Mammary epithelial cell (primary cell): ENCODE measurements at places on chromosomes 11 and 22. TPM values are rescaled to one million over a fixed set of nuclear protein-coding genes. Genes with fewer than 3 reads are reported as not detected.

- DNase-seq: no peak
These were observed 21.5 kb downstream of the MYH9 start for GRCh38 chr22:36366291-36366708.

- peak; percentile 64 for DNase-seq
These were observed 293.7 kb downstream of the DDX10 start for GRCh38 chr11:108958368-108959104.

GRCh38 chr11:62152245-62153086, 28.7 kb downstream of the INCENP start:
- no peak for DNase-seq

GRCh38 chr11:78438298-78438975, 20.8 kb upstream of the GAB2 start:
- no peak for DNase-seq

DNA sequence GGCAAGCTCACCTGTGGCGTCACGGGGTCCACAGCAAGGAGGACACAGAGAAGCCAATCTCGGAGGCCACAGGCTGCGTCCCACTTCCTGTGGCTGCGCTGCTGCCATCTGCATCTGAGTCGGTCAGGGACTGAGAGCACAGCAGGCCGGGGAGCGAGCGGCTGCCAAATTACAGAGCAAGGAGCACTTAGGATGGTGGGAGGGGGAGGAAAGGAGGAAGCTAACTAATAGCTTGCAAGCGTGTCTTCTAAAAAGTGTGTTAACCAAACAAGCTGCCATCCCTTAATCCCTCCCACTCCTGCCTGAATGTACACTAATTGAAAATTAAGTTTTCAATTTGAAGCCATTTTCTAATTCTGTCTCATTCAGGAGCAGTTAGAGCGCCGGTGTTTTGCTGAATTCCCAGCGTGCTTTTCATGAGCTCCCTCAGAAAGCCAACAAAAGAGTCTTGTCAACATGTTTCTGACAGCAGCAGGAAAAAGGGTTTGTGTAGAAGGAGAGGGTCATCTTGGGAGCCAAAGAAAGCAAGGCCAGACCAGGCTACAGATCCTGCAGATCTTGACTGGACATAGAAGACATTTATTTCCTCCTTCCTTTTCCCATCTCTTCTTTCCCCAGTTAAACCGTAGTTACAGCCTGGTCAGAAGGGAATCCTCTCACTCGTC, 42.4 kb upstream of the API5 start:
- no peak for DNase-seq

GRCh38 chr11:102179371-102179770, 69.1 kb downstream of the YAP1 start:
- no peak for DNase-seq

DNA sequence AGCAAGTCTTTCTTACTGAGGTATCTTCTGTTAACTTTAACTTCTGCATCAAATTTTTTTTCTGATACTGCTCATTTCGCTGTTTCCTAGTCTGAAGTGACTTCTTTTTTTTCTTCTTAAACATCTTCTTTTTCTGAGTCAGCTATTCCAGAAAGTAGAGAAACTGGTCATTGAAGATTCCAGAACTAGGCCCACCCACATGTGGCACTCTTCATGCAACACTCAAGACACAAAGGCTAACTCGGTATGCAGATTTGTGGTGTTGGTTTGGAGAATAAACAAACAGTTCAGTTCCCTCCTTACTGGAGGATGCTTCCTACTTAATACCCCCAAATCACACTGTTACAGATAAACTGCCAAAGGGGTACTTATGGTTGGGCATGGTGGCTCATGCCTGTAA, 25.2 kb upstream of the MTCH2 start:
- no peak for DNase-seq

GRCh38 chr11:80814813-80815212, 1374.0 kb upstream of the TENM4 start:
- no peak for DNase-seq

CAPN5 gene
- polyA plus RNA-seq: 1.5 TPM

GRCh38 chr11:69841859-69842698, 22.9 kb upstream of the FGF3 start:
- no peak for DNase-seq

- DNase-seq: no peak
These were observed 41.0 kb upstream of the TENM4 start for GRCh38 chr11:79481795-79482194.

DNA sequence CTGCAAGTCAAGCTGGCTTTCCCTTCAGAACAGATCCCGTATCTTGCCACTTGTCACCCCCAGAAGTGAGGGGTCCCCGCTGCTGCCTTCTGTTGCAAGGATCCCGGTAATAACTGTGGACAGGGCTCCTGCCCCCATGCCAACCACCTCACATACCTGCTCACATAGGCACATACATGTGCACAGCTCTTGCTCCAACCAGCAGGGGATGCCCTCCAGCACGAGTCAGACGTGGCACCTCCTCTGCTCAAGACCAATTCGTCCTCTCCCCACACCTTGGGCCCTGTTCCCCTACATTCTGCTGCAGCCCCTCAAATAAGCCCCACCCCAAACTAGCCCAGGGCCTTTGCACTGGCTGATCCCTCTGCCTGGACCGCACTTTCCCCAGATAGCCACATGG, 163.3 kb downstream of the CRYBB2 start:
- DNase-seq: no peak

KREMEN1 gene
- polyA plus RNA-seq: 10.5 TPM

DNA sequence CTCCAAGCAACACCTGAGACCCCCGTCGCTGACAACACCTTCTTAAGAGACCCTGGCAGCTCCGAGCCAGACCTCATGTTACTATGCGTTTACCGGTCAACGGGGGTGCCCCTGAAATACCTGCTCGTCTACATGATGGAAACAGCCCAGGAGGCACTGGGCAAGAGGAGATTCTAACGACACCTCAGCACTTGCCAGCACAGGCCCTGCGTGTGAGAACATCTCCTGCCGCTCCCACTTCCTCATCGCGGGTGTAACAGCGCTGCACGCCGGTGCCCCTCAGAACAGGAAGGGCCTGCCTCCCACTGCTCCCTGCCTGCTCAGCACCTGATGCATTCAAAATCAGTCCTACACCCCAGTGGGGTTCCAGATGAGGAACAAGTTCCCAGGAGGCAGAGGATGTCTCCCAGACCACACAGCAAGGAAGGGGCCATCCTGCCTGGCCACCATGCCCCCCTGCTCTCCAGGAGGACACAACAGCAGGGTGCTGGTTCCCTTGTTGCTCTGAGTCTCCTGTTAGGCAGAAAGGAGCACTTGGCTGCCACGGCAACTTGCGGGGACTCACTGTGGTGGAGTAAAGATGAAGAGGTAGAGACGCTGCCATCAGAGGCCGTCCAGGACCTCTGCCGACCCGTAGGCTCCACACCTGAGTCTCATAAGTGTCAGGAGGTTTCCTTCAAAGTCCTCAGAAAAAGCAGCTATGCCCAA, 2.1 kb downstream of the TOLLIP start:
- DNase-seq: peak; percentile 71

PDE2A gene
- 0.76 TPM for polyA plus RNA-seq

- DNase-seq: no peak
These were observed 2.3 kb upstream of the TMEM45B start for GRCh38 chr11:129813231-129813791.

GRCh38 chr11:64245797-64246620, 734 bp downstream of the PPP1R14B start:
- DNase-seq: peak; percentile 97

DNA sequence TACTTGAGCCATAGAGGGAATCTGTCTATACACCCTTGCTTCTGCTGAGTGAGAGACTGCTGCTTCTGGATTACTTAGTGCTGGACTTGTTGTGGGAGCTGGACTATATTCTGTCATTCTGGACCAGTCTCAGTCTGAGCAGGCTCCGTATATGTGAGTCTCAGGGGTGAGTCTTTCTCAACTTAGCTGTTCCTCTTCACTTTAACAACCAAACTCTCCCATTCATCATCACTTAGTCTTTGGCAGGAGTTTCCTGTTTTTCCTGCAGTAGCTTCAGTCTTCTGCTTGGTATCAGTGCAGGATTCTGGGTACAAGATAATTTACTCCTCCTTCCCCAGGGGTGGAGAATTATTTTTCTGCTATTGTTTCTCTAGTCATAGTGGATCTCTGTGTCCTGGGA, 779.5 kb downstream of the METTL15 start:
- no peak for DNase-seq

GRCh38 chr22:44180706-44181032, at the start of gene PARVG:
TSS of gene PARVG (plus strand) at chr22:44180925. CDS start at chr22:44183330, 2,405 bp downstream.
- DNase-seq: peak; percentile 7

DNA sequence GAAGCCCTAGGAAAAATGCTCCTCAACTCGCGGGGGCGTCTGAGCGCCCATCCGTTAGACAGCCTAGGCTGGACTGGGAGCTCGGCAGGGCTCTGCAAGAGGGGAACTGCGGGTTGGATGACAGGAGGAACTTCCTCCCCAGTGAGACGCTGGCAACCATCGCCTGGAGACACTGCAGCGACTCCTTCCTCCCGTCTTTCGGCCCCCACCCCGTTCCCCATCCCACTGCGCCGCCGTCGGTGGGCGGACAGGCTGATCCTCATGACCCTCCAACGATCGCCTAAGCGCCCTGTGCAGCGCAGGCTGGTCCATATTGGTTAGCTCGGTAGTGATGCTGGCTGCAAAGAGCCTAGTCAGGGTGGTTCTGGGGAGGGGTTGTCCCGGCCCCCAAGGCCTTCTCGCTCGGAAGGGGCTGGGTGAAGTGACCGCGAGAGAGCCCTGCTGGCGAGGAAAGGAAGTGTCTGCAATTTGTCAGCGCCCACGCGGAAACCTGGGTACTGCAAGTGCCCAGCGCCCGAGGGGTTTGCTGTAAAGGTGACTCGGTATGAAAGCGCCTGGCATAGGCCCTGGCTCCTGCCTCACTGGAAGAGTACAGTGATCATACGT, 638 bp downstream of the NRGN start:
- DNase-seq: peak; percentile 23

DNA sequence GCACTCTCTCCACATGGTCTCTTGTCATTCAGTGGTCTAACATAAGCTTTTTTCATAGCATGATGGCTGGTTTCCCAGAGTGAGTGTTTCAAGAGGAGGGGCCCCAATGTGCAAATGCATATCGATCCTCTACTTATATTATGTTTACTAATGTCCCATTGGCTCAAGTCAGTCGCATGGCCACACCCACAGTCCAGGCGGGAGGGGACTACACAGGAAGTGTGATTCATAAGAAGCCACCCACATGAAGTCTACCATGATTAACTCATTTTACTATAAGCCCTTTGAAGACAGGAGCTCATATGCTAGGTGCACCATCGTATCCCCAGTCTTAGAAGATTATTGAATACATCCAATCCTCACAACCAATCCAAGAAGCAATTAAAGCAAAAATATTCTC, 89.5 kb upstream of the ISX start:
- DNase-seq: no peak

SPTBN2 gene
- 10.9 TPM for polyA plus RNA-seq
